ENCODE measurements at places on chromosomes 5 and 9.

DNA sequence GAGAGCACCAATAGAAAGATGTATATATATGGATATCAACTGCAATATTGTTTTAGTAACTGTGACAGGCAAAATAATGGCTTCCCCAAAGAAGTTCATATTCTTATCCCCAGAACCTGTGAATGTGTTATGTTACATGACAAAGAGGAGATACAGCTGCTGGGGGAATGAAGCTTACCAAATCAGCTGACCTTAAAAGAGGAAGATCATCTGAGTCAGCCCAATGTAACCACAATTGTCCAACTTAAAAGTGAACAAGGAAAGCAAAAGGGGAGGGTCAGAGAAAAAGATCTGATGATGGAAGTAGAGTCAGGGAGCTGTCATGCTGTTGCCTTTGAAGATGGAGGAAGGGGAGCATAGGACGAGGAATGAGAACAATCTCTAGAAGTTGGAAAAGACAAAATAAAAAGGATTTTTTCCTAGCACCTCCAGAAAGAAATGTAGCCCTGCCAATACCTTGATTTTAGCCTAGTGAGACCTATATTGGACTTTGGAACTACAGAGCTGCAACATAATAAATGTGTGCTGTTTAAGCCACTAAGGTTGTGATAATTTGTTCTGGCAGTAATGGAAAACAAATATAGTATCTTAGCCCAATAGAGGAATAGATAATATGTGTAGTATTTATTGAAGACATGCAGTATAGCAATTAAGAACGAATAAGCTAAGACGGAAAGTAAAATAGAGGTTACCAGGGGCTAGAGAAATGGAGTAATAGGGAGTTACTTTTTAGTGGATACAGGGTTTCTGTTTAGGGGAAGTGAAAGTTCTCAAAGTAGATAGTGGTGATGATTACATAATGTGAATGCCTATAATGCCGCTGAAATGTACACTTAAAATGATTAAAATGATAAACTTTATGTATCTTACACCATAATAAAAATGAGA lies 115.9 kb downstream of the PIK3R1 start:
- DNase-seq = no peak

GRCh38 chr5:80662108-80662507 lies 7.3 kb upstream of the DHFR start:
- DNase-seq = no peak

GRCh38 chr5:9063615-9064245 lies 482.1 kb downstream of the SEMA5A start:
- no peak for DNase-seq

DNA sequence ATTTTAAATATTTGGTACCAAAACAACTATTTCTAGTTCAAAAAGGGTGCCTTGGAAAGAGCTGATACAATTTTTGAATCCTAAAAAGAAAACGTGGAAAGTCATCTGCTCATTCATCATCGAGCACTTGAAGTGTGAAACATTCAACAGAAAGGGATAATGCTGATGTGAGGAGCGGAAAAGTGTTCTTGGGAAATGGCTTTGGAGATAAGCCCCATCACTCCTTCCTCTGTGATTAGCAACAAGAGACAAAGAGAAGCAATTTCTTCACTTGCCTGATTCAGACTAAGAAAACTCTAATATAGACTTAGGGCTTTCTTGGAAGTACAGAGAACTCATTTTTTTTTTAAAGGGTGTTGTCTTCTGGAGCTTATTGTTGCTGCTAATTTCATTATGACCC lies 74.9 kb downstream of the C9orf152 start:
- DNase-seq = no peak

DNA sequence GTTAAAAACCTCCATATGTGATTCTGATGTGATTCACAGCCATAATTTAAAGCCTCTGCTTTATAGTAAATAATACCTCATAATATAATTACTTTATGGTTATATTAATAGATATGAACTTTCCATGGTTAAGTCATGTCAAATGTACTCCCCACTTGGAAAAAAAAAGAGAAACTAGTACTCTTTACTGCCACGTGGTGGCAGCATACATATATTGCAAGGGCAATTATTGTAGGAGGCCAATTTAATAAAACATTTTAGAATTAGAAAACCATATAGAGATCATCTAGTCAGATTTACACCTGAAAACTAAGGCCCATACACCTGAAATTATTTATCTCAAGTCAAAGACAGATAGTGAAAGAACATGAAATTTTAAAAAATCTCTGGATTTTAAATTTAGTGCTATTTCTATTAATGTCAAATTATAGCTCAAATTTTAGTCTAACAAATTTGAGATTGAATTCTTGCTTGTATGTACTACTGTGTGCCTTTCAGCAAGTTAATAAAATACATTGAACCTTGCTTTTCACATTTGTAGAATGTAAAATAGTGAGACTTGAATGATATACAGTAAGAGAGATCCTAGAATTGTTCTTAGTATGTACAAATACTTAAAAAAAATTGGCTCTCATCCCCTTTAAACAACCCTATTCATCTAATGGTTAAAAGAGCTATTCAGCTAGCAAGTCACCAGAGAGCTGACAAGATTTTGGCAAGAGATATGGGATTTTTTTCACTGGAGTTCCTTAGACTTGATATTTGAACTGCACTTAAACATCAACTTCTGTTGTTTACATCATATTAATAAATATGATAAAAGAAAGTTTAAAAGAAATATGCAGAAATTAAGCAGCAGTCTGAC lies 603.8 kb downstream of the TLE4 start:
- no peak for DNase-seq

DNA sequence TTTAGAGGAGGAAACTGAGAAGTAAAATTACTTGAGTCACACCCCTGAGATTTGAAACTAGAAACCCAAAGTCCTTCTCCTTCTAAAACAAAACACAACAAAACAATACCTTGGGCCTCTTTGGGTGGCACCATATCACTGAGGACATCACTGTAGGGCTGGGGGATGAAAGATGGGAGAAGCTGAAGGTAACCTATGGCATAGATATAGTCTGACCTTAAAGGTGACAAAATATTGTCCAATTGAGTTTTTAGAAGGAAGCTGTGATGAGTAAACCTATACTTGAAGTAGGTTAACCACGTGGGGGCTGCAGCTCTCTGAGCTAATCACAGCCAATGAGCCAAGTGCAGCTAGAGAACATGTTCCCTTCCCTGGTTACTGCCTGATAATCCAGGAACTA lies 167.4 kb upstream of the CD180 start:
- no peak for DNase-seq

DNA sequence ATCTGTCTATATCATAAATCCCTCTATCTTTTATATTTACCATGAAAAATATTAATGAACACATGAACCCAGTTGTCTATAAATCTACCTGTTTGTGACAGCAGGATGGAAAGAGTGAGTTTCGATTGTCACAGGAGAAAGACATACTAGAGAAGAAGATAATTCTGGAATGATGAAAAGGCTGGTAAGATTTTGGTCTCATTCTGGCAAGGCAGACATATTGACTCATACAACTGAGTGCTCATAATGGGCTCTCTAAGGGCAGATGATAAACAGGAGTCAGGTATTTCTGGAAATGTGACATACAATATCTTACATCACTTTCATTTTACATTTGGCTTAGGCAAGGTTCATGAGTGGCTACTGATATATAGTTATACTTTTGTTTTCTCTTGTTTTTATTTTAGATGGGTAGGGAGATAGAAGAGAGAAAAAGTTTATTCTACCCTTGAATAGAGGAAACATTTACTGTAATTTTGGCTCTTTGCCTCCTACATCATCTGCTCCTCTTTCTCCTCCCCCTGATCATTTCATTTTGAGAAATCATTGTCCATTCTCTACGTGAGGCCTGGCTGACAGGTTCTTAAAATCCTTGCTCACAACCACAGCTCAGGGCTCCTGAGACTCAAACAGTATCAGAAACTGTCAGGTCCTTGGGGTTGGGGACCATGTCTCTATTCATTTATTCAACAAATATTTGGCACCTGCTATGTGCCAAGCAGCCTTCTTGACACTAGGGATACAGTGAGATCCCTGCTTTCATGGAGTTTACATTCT lies 14.4 kb downstream of the ELOVL7 start:
- DNase-seq = no peak

GRCh38 chr5:43837996-43838395 lies 235.0 kb downstream of the NNT start:
- DNase-seq = no peak

DNA sequence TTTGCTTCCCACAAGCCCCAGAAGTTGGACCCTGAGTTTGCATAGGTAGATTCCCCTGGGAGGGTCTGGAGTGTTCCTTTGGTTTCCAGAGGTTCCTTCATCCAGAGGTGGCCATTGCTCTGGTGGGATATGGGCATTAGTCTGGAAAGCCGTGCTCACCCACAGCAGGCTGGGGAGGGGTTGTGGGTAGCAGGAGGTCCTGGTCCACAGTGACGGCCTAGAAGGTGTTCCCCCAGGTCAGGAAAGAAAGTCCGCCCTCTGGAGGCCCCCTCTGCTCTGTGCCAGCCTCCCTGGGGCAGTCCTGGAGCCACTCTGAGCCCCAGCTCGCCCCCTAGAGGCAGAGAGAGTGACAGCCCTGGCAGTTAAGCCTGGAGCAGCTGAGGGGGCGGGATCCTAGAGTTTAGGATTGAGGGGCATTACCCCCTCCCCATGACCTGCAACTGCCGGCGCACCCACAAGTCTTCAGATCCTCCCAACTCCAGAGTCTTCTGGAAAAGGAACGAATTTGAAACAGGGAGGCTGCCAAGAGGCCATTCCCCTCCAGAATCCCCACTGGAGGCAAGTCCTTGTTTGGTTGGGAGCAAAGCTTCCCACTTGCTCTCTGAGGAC lies 36.8 kb downstream of the NDST1 start:
- DNase-seq = no peak

DNA sequence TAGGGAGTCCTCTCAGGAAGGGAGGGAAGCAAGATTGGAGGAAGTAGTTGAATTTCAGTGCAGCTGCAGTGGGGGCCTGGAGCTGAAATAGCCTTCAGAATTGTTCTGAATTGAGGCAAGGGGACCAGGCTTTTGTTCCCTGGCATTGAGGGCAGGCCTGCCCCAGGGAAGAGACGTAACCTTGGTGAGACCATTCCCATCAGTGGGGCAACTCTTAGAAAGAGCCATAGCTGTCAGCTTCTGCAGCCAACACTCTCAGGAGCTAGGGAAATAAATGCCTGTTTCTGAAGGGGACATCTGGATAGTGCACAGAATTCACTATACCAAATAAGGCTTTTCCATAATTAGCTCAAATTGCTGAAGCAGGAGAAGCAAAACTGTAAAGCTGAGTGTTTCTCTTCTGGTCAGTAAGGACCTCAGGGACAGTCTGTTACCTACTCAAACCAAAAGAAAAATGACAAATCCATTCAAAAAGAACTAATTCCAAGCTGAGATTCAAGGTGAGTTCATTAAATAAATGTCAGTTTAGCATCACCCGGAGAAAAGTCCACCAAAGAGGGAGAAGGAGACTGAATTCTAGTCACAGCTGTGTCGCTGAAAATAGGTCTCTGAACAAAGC lies 44.0 kb downstream of the LYRM7 start:
- no peak for DNase-seq

GRCh38 chr9:138112791-138113600 lies 235.4 kb downstream of the CACNA1B start:
- no peak for DNase-seq

DNA sequence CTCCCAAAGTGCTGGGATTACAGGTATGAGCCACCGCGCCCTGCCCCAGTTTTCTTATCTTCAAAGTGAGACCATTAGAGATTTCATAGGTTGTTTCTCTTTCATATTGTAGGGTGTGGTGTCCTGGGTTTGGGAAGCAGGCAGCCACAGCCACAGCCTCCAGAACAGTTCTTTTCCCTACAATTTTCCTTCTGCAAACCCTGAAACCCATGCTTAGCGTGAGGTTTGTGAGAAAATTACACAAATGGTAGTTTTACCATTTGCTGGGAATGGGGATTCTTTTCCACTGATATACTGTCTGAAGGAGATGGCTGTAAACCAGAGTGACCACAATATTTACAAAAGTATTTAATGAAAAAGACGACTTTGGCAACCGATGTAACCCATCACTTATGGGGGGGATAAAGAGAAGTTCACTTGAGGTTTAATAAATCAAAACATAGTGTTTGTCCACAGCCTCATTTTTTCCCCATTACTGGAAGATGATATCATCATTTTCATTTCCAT lies 26.7 kb upstream of the ECM2 start:
- no peak for DNase-seq

DNA sequence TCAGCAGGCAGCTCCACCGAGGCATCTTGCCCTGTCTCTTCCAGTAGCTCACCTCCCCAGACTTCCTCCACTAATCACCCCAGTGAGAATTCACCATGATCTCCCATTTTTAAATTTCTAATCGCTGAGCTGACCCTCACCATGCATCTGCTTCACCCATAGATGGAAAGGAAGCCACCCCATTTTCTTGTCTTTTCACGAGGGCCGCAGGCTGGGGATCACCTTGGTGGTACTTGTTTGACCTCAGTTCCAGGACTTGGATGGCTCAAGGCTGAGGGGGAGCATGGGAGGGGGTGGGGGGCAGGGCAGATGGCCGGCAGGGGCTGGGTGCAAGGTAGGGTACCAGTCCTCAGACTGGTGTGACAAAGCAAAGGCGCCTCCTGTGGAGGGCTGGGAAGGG lies 3.6 kb downstream of the PROP1 start:
- no peak for DNase-seq

GRCh38 chr9:26665666-26666065 lies 226.9 kb downstream of the CAAP1 start:
- DNase-seq = no peak

DNA sequence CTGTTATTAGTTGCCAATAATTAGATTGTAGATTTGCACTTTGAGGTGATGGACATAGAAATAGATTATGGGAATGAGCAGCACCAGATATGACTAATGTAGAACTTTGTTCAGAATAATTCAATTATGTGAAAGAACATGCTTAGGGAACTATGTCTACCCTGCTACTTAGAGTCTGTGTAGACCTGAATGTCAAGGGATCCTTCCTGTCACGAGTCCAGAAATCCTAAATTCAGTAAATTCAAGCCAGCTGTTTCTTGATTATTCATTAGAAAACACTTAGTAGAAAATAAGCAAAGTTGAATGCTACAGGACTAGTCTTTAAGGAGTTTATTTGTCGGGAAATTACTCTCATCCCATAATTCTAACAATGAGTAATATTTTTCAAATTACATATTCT lies 887.3 kb upstream of the SEMA6A start:
- no peak for DNase-seq

GRCh38 chr5:78552729-78553342 lies 95.7 kb downstream of the LHFPL2 start:
- no peak for DNase-seq

DNA sequence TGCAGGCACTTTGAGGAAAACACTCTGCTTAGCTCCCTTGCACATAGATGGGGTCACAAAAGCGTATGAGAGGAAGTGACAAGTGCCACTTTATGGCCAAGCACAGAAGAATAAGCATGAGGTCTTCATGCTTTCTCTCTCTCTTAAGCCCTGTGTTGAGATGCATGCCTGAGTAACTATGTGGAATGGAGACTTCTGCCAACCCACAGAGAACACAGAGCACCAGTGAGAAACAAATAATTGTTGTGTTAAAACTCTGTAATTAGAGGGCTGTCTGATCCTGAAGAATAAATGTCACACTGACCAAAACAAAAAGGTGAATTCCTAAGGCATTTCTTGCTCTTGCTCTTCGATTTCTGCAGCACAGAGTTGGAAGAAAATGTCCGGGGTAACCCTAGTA lies 488.5 kb downstream of the CTNND2 start:
- DNase-seq = no peak

GRCh38 chr5:80623999-80624398 lies 30.5 kb upstream of the MSH3 start:
- DNase-seq = no peak

All from esophagus squamous epithelium (tissue), 5 donors.